ENCODE measurements at places on chromosomes 13 and 19. TPM values are rescaled to one million over a fixed set of nuclear protein-coding genes. Genes with fewer than 3 reads are reported as not detected.

Gene PNMA8A
- total RNA-seq: 1.6 TPM

Gene FUT2
- total RNA-seq: 3.4 TPM

Gene ZNF563
- 4.7 TPM for total RNA-seq

Gene SIGLECL1
- total RNA-seq: not detected

- ATAC-seq: peak; percentile 97
These were observed 114.0 kb downstream of the UQCRFS1 start for GRCh38 chr19:29098863-29099481.

DNA sequence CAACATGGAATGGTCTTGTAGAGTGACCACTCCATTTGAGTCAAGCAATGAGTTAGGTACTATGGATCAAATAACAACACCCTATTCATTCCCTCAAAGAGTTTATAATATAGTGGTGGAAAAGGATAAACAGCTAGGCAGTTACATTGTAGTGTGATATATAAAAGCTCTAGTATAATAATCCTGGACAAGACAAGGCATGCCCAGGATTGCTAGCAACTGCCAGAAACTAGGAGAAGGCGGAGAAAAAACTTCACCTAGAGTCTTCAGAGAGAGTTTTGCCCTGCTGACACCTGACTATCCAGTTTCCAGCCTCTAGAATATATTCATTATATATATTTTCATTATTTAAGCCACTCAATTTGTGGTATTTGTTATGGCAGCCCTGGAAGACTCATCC is 530.6 kb downstream of the KLF12 start:
- no peak for ATAC-seq

DNA sequence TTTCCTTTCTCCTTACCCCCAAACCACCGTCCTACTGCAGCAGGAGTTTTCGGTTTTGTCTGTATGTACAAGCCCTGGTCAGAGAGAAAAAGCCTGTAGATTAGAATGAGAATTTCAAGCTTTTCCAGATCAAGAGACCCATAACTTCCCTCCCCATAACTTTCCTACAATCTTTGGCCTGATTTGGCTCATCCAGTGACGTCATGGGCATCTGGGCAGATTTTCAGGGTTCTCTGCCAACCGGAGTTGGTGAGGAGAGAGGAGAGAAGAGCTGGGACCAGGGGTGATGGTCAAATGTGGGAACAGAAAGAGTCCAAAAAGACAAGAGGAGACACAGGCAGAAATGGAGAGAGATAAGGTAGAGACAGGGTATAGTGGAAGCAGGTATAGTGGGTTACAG is 10.5 kb downstream of the IZUMO2 start:
- no peak for ATAC-seq

- ATAC-seq: no peak
These were observed 12.3 kb downstream of the GATAD2A start for GRCh38 chr19:19417628-19418245.

GRCh38 chr13:98691360-98691759 is 61.1 kb downstream of the SLC15A1 start:
- ATAC-seq: no peak

DNA sequence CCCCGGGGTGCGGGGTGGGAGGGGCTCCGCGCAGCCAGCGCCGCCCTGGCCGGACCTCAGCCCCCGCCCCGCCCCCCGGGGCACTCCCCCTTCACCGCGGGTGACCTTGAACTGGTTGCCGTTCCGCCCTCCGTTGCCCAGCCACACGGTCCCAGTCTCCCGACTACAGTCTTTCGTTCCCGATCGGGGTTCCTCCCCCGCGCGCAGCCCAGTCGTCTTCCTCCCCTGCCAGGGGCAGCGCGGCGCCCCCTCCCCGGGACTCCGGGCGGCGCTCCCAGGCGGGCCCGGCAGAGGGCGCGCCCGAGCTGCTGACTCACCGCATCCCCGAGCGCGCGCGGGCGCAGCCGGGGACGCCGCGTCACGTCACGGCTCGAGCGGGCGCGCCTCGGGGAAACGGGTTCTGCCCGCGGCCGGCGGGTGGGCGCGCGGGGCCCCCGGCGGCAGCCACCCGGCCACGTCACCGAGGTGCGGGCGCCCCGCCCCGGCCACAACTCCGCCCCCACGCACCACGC is 459 bp downstream of the MIDN start:
- ATAC-seq: peak; percentile 22

- no peak for ATAC-seq
These were observed 45.7 kb downstream of the ZC3H13 start for GRCh38 chr13:46006688-46007452.

- no peak for ATAC-seq
These were observed 1.9 kb upstream of the ZNF628 start for GRCh38 chr19:55474269-55475265.
